ENCODE measurements at places on chromosomes 4 and X.

DNA sequence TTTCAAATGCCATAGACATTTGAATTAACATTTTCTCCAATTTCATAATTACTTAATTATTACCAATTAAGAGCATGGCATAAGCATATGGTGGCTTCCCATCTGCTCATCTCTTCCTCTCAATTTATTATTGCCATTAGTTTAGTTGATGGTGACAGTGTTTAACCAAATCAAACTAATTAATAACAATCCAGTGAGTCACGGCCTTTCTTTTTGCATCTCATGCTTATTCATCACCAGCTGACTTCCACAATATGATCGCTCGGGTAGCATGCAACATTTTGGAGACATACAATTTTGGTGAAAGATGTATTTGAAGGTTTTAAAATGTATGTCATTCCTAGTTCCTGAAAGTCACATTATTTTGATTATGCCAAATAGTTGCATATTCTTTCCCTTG, 172.8 kb upstream of the TACR3 start:
- no peak for DNase-seq

DNA sequence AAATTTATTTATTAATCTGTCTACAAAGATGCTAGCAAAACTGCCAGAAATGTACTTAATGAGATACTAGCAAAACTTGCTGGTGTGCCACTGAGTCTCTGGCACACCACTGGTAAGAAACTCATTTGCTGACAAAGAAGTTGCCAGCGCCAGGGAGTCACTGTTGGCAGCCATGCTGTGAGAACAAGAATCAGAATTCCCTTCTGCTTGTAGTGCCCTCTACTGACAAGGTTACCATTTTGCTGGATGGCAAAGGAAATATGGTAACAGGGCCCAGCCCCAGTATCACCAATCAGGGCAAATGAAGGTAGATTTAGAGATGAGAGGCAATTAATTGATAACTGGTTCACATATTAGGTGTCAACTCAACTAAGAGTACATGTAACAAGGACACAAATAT, 750.1 kb upstream of the ADGRL3 start:
- DNase-seq: no peak

DNA sequence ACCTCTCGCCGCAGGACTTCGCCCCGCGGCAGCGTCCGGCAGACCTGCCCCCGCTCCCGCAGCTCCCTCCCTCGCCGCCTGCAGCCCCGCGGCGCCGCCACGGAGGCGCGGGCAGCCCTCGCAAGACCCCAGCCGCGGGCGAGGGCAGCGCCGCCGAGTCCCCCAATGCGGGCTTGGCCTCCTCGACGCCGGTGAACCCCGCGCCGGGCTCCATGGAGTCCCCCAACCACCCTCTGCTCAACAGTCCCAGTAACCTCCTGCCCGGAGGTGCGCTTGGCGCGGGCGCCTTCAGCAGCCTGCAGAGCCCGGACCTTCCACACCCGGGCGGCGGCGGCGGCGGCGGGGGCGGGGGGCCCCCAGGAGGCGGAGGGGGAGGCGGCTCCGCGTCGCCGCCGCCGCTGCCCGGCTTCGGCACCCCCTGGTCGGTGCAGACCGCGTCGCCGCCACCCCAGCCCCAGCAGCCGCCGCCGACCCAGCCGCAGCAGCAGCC, 1.2 kb downstream of the CPEB2 start:
- peak; percentile 28 for DNase-seq

GRCh38 chr4:6916069-6916586, 6.5 kb downstream of the TBC1D14 start:
- no peak for DNase-seq

- DNase-seq: peak; percentile 53
These were observed 59.4 kb downstream of the CLNK start for GRCh38 chr4:10625131-10625530.

- DNase-seq: no peak
These were observed 179.1 kb upstream of the ETNPPL start for GRCh38 chr4:108941904-108942430.

DNA sequence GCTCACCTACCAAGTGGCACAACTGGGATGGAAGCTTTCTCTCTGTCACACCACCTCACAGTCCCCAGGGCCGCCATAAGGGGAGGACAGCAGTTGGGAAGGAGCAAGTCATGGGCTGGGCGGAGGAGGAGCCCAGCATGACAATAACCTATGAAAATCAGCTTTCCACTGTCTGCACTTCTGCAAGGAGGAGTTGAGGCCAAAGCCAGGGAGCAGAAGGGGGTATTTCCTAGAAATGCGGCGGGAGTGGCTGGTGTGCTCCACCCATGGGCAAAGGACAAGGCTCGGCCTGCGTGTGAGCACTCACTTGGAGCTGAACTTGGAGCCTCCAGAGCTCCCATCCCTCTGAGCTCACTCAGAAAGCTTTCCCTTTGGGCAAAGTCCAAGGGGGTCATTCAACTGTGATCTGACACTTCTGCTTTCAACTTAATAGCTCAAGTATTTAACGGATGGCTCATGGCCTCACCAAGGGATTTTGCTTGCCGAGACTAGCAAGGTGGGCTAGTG, 18.5 kb downstream of the APLN start:
- no peak for DNase-seq

DNA sequence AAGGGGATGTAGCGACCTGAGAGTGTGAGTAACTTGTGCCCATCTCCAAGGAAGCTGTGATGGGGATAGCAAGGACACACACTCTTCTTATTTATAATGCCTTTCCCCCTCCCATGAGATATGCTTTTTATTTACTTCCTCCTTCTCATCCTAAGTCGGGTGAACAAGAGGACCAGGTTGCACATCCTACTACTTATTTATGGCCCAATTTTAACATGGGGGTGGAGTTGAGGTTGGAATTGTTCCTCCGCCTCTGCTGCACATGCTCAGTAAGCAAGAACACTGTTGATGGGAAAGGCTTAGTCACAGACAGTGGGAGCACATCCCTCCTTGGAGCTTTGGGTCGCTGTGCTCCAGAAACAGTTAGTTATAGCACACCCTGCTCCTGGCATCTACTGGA, 15.2 kb upstream of the TLR8 start:
- DNase-seq: no peak

DNA sequence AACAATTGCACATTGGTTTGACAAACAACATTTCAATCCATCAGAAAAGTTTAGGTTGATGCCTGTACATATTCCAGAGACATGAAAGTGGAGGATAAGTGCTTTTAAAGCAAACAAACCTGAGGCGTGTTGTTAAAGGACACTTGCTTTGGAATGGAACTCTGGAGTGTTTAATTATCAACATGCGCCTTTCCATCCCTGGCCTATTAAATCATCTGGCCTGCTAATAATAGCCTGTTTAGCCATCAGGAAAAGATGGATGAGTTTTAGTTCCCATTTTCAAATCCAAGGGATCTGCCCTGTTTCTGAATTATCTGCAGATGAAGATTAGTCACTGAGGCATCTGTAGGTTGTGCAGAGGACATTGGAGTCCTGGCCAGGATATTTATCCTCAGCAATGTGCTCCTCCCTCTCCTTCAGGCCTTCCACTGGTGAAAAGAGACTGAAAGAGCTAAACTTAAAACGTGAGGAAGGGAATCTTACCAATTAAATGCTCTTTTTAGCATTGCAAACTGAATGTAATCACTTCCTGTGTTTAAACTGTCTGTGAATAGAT, 388.9 kb downstream of the PPARGC1A start:
- DNase-seq: no peak

- DNase-seq: no peak
These were observed 191.1 kb upstream of the TTC29 start for GRCh38 chr4:147136751-147137150.

DNA sequence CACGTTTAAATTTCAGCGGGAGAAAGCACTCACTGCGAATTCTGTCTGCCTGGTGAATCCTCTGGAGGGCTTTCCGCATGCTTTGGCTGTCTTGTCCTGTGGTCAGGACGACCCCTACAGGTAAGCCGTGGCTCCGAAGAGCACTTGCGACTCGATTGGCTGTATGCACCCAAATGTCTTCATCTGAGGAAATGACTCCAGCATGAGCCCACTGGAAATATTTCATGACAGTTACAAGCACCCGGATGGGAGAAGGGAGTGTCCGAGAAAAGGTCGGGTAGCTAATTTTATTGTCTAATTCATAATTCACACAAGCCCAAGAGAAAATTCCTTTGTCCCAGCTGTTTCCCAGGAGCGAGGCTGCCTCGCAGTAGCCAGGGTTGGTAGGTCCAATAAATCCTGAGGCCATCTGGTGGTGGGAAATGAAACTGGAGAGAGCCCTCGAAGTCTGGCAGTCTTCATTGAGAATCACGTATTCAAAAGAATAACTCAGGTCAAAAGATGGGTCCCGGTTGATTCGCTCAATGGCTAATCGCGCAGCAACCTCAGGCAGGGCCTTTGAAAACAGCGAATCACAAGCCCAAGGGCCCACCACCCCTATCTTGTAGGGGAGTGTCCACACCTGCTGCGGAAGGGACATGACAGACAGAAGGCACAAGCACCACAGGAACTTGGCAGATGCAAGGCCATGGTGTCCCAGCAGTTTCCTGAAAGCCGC, 6.6 kb downstream of the GUCY2F start:
- peak; percentile 13 for DNase-seq

GRCh38 chr4:74770226-74770910, 24.0 kb downstream of the BTC start:
- DNase-seq: no peak

GRCh38 chrX:46561824-46562657, 11.5 kb upstream of the CHST7 start:
- no peak for DNase-seq

GRCh38 chr4:48016141-48017107, at the start of the genes CNGA1 and NIPAL1:
Gene CNGA1 (minus strand): TSS chr4:48016681. CDS start chr4:47952689, 63,992 bp downstream.
Gene NIPAL1 (plus strand): TSS chr4:48016772. CDS start chr4:48016840, 68 bp downstream.
- DNase-seq: peak; percentile 86

GRCh38 chr4:71132486-71132885, 139.0 kb downstream of the DCK start:
- no peak for DNase-seq

GRCh38 chr4:176971576-176972115, 178.9 kb upstream of the VEGFC start:
- no peak for DNase-seq

- DNase-seq: no peak
These were observed 194.6 kb upstream of the RBPJ start for GRCh38 chr4:26126143-26126718.

GRCh38 chrX:28205905-28206304, 224.7 kb upstream of the DCAF8L1 start:
- DNase-seq: peak; percentile 0

- DNase-seq: no peak
These were observed 62.1 kb upstream of the ANTXR2 start for GRCh38 chr4:80134936-80135701.

- no peak for DNase-seq
These were observed 67.5 kb downstream of the CAMK2D start for GRCh38 chr4:113694008-113694407.

DNA sequence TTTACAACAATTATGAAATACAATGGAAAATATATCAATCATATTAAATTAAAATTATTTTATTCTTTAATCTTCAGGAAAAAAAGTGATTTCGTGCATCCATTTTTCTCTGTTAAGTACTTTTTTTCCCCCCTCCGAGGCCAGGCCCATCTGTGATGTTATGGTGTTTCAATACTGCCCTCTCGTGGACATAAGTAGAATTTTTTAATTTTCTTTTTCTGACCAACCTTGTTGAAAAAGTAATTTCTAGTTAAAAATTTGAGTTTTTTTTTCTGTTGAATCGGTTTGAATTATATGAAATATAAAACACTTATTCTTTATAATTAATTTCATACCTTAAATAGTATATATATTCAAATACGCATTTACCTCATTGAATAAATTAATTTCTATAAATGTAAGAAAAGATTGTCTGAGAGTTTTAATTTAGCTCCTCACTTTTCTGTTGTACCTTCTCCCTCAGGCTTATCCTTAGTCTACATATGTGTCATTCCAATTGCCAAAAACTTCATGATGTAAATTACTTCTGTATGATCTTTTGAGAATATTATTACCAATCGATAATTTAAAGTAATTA, 175.8 kb upstream of the TECRL start:
- peak; percentile 35 for DNase-seq

GRCh38 chrX:51395810-51396728, 63.4 kb downstream of the NUDT10 start:
- DNase-seq: no peak

DNA sequence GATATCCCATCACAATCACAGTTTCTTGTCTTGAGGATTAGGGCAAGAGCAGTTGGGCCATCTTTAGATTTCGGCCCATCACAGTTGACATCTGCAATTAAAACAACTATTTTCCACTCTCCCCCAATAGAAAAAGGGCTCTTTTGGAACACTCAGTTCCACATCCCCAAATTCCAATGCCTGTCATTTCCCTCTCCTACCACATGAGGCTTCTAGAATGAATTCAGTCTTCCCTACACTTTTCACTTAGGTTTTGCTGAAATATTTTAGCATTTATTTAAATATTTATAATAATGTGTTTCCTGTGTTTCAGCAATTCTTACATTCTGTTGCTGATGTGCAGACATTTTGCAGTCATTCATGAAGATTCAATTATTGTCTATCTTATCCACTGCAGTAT, 118.4 kb downstream of the COX18 start:
- no peak for DNase-seq

- DNase-seq: no peak
These were observed 45.7 kb downstream of the MANBA start for GRCh38 chr4:102715057-102715456.

GRCh38 chrX:128928636-128929035, 594.7 kb downstream of the SMARCA1 start:
- DNase-seq: no peak

DNA sequence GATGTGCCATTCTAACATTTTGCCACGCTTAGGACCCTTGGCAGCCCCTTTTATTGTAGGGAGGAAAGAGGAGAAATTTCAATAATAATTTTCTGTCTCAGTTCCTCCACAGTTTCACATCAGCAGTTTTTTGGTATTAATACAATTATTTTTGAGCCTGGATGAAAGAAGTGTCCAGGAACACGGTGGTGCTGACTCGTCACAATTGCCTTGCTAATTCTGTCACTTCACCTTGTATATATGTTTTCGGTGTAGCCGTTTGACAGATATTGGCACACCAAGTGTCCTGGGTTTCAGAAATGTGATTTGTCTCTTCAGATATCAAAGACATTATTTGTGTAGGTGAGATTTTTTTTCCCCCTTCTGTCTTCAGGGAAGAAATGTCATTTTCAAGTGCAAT, 142.2 kb downstream of the ARHGAP10 start:
- DNase-seq: no peak

DNA sequence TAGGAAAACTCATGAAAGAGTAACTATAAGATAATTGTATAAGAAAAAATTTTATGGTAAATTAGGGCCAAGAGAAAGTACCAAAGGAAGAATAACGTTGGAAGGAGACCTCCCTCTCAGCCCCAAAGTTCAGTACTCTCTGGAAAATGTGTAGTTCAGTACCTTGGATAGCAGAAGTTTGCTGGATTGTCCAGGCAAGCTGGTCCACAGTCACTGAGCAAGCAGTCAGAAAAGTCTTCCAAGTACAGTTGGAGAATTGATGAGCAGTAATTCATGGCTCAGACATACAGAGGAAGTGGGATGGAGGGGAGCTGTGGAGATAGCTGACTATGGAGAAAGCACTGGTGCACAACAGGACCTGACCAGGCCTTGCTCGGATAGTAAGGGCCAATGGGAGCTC, 598.2 kb upstream of the NDST4 start:
- DNase-seq: no peak

- DNase-seq: peak; percentile 0
These were observed 18.8 kb downstream of the ATP1B4 start for GRCh38 chrX:120380699-120381098.

All from COR-L47 (cell line).